ENCODE measurements at places on chromosomes 11 and 22. TPM values are rescaled to one million over a fixed set of nuclear protein-coding genes. Genes with fewer than 3 reads are reported as not detected.

KRTAP5-2 gene
- not detected for total RNA-seq

VPS51 gene
- 53.0 TPM for total RNA-seq

RAC2 gene
- 0.27 TPM for total RNA-seq

MRGPRX3 gene
- total RNA-seq = not detected

ART1 gene
- total RNA-seq = not detected

SPON1 gene
- total RNA-seq = not detected
